Activated gamma-delta T cell treated with anti-CD3 and anti-CD28 coated beads, Interleukin-2, amount 50 U/mL, for 16 hours (primary cell): ENCODE measurements at places on chromosomes 5 and 9.

- DNase-seq = no peak
Measured at GRCh38 chr5:175685701-175686350, 28.0 kb downstream of the HRH2 start.

- DNase-seq = no peak
Measured at GRCh38 chr9:87707805-87708506, 18.0 kb upstream of the CTSL start.

DNA sequence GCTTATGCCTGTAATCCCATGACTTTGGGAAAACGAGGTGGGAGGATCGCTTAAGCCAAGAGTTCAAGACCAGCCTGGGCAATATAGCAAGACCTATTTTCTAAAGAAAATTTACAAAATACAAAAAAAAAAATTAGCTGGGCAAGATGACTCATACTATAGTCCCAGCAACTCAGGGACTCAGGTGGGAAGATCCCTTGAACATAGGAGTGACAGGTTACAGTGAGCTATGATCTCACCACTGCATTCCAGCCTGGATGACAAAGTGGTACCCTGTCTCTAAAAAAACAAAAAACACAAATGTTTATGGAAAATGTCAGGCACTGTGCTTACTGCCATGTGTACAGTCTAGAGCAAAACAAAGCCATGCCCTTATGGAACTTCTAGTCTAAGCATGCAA is 823.3 kb upstream of the DMAC1 start:
- DNase-seq = no peak

DNA sequence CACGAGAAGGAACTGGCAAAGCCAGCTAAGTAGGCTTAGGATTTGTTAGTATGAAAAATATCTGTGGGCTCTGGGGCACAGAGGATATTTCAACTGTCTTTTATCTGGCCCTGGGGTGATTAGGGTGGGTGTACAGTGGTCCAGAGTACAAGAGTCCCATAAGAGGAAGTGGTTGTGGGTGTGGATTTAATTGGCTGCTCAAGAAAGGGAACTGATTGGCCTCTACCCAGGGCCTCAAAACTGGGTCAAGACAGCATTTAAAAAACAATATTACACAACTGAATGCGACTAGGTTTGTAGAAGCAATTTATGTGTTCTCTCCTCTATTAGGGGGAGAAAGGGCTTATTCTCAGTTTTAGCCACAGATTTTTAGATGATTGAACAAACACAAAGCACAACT is 1353.4 kb upstream of the WWC1 start:
- no peak for DNase-seq

GRCh38 chr5:15533129-15533893 is 33.3 kb downstream of the FBXL7 start:
- no peak for DNase-seq

GRCh38 chr5:57302164-57302563 is 128.3 kb downstream of the GPBP1 start:
- no peak for DNase-seq

DNA sequence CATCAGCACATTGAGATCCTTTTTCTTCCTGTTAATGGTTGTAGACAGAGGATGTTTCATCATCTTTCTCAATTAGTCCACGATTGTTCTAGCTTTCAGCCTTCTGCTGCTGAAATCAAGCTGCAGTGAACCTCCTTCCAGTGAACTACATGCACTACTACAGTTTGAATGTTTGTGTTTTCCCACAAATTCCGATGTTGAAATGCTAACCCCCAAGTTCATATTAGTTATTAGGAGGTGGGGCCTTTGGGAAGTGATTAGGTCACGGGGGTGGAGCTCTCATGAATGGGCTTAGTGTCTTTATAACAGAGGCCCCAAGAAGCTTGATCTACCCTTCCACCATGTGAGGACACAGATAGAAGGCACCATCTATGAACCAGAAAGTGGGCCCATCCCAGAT is 32.9 kb downstream of the NSG2 start:
- DNase-seq = no peak
